ENCODE measurements at places on chromosomes 13 and 19.

DNA sequence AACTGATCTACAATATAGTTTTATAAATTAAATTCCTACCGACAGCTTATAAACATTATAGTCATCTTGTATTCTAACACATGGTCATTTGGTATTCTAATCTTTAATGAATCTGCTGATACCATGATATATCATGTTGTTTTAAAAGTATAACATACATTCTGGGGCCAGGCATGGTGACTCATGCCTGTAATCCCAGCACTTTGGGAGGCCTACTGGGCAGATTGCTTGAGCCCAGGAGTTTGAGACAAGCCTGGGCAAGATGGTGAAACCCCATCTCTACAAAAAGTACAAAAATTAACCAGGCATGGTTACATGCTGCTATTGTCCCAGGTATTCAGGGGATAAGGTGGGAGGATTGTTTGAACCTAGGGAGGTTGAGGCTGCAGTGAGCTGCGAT, 3.1 kb downstream of the ZNF383 start:
- no peak for DNase-seq

GRCh38 chr19:13505164-13505695, 1.0 kb downstream of the CACNA1A start:
- no peak for DNase-seq

- DNase-seq, result no peak
These were observed 59.5 kb upstream of the FGF14 start for GRCh38 chr13:102461302-102461701.

DNA sequence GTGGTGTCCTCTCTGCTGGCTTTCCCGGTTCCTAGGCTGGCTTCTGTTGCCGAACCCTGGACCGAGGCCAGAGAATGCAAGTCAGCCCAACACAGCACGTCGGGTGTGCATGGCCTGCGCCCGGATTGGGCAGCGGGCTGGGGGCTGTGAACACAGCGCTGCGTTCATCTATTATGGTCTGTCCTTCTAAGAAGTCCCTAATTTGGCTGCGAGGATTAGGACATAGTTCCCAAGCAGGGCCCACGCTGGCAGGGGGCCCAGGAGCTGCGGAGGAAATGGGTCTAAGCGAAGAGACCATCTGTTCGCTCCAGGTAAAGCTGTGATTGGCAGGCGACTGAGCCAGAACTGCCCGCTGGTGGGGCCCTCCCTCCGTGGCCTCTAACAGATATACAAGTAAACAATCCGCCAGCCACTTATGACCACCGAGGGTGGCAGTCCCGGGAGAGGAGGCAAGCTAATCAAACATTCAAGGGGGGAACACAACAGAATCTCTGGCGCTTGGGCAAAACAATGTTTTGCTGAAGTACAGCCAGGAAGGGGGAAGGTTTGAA, 6.0 kb downstream of the SYCE2 start:
- DNase-seq, result no peak

DNA sequence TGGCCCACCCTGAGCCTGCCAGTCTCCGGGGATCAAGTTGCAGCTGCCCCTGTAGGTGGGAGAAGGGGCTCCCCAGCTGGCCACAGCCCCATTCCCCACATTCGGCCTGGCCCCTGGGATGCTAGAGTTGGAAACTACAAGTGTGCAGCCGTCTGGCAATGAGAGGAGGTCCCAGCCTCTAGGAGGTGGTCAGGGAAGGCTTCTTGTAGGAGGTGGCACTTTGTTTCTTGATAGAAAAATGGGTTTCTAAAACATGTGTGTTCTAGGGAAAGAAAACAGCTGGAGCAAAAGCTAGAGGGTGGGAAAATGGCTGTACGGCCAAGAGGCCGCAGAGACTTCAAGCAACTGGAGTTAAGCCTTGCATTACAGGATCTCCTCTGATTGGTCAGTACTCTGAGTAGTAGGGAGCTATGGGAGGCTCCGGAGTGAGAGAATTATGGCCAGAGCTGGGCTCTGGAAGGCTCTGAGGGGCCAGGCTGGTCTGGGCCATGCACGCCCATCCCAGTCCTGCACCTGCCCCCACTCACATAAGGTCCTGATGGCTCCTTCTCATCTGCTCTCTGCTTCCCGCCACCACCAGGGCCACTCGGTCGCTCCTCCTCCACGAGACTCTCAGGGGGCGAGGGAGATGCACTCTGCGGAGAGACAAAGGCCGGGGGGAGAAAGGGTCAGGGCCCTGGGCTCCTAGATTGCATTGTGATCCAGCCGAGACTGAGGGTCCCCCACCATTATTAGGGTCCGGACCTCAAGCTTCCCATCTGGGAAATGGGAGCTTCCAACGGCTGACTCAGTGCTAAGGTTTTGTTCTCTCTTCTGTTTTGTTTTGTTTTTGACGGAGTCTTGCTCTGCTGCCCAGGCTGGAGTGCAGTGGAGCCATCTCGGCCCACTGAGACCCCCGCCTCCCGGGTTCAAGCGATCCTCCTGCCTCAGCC, 13.7 kb downstream of the TLE2 start:
- no peak for DNase-seq

GRCh38 chr19:42269478-42270345, 660 bp downstream of the CIC start:
- DNase-seq, result no peak

DNA sequence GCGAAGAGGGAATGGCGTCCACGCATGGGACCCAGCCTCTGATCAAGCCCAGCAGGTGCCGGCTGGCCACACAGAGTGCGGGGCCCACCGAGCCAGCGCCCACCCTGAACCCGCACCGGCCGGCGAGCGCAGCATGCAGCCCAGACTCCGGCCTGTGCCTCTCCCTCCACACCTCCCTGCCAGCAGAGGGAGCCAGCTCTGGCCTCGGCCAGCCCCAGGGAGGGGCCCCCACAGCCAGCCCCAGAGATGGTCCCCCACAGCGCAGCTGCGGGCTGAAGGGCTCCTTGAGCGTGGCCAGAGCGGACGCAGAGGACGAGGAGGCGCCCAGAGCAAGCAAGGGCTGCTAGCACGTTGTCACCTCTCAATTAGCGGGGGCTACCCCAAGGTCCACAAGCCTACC, 904.5 kb downstream of the SLITRK6 start:
- DNase-seq, result no peak

DNA sequence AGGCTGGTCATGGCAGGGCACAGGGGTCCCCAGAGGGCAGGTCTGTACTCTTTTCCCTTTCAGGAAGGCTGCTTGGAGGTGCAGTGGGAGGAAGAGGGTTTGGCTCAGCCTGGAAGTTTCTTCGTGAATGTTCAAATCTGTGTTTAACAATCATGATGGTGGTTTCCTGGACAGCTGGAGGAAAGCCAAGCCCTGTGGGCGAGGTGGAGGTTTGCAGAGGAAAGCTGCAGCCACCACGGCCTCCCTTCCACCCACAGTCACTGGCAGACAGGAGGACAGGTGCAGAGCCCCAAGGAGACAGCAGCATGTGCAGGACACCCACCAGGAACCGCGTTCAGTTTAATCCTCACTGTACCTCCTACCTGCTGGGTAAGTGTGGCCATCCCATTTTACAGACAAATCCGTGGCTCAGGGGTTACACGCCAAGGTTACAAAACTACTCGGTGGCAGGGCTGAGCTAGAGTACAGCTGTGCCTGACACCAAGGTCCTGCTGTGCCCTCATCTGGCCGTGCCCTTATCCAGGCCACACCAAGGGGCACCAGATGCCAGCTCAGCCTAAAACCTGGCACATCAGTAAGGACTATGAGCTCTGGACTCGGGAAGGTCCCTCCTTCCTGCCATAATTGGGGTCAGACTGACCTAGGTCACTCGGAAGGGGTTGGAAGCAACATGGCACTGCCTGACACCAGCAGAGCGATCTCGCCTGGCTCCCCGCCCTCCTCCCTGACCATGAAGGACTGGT, 34.1 kb downstream of the SUGP2 start:
- DNase-seq, result no peak

DNA sequence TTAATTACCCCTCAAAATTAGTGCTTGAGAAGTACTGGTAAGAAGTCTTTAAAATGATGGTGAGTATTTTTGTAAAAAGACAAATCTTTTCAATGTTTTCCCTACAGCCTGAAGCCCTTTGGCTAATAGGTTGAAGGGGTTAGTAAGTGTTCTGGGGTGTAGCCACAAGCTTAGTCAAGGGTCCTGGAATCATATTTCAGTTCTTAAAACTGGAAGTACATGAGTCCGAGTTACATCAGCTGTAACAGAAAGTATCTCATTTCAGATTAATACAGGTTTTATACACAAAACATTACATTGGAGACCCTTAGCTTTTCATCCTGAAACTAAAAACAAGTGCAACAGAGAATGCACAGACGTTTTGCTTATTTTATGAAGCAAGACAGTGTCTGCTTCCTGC, 52.7 kb upstream of the TEX29 start:
- no peak for DNase-seq

DNA sequence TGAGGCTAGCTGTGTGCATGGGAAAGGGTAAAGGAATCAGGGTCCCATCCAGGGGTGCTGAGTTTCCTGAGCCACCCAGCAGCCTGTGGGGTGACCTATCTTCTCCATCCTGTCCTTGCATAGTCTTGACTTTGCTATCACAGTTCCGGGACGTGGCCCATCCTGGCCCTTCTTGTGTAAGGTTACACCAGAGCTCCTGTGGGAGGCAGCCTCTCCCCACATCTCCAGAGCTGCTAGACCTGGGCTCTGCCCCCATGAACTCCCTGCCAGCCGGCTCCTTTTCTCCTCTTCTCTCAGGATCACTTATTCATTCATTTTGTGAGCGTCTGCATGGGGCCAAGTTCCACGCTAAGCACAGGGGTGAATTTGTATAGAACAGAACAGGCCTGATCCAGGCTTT, 238.9 kb downstream of the TSHZ3 start:
- no peak for DNase-seq

- DNase-seq, result no peak
These were observed 491.2 kb downstream of the COG6 start for GRCh38 chr13:40146611-40147117.

- no peak for DNase-seq
These were observed 733.9 kb upstream of the ARGLU1 start for GRCh38 chr13:107301724-107302374.

GRCh38 chr13:20964904-20965303, 62.4 kb upstream of the XPO4 start:
- no peak for DNase-seq

- DNase-seq, result peak; percentile 65
These were observed 982 bp upstream of the DACT3 start for GRCh38 chr19:46661735-46662592.
